ENCODE measurements at places on chromosomes 12 and 14.

- no peak for DNase-seq
Observed at GRCh38 chr14:104254735-104255400, 116.5 kb downstream of the KIF26A start.

DNA sequence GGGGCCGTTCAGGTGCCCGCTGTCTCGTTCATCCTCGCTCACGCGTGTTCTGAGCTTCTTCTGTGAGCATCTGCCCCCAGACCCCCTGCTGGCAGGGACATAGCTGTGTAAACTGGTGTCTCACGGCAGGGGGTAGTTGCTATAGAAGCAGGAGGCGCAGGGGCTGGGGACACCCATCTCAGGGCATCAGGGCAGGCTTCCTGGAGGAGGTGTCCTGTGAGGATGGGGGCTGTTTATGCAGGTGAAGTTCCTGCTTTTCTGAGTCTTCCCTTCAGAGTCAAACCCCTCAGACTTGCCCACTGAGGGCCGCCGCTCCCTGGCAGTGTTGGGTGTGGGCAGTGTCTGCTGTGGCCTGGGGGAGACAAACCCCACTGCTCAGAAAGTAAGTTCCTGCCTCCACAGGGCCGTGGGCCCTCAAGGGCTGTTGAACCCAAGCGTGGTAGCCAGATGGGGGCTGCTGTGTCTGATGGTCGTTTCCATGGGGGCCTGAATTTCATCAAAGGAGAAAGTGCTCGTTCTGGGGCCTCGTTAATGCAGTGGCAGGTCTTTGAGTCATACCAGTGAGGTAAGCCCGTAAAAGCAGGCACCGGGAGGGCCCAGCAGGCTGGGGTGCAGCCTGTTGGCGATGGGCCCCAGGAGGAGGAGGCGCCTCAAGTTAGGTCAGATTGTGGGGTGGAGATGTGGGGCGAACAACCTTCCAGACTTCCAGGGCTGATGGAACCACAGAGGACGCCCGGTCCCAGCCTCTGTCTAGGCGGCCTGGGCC, 23.4 kb downstream of the KIF26A start:
- no peak for DNase-seq

- DNase-seq: no peak
Observed at GRCh38 chr12:31318657-31319269, 7.2 kb downstream of the SINHCAF start.

GRCh38 chr12:85225501-85225900, 54.5 kb upstream of the ALX1 start:
- DNase-seq: no peak

- DNase-seq: peak; percentile 73
Observed at GRCh38 chr14:58864751-58865513, 227.2 kb downstream of the DACT1 start.

GRCh38 chr14:39085933-39086332, 17.1 kb downstream of the SEC23A start:
- no peak for DNase-seq

- DNase-seq: no peak
Observed at GRCh38 chr14:69643430-69644200, 32.2 kb downstream of the SUSD6 start.

- no peak for DNase-seq
Observed at GRCh38 chr12:119378903-119379302, 44.4 kb downstream of the CCDC60 start.

GRCh38 chr12:11824736-11825135, 175.3 kb downstream of the ETV6 start:
- no peak for DNase-seq

GRCh38 chr12:30643366-30643765, 52.3 kb downstream of the IPO8 start:
- DNase-seq: no peak

- no peak for DNase-seq
Observed at GRCh38 chr14:84181072-84181471, 1348.9 kb upstream of the FLRT2 start.
